ENCODE measurements at places on chromosomes 5 and 9. TPM values are rescaled to one million over a fixed set of nuclear protein-coding genes. Genes with fewer than 3 reads are reported as not detected.

GRCh38 chr9:104725014-104725413 lies 22.5 kb upstream of the NIPSNAP3A start:
- no peak for DNase-seq

GRCh38 chr5:136034492-136034891 lies 5.7 kb downstream of the TGFBI start:
- DNase-seq = no peak

DNA sequence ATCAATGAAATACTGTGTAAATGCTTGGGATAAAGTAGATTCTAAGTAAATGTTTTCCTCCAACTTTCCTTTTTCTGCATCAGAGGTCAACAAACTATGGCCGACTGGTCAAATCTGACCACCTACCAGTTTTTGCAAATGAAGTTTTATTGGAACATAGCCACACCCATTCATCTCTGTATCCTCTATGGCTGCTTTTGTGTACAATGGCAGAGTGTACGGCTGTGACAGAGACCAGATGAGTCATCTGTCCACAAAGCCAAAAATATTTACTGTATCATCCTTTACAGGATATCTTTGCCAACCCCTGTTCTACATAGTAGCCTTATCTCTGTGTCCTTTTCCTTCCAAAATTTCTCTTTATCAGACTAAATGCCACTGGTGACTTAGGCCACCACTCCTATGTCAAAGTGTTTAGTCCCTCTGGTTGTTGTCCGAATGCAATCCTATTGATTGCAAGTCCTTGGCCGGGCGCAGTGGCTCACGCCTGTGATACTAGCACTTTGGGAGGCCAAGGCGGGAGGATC lies 218.4 kb upstream of the KLF4 start:
- no peak for DNase-seq

GRCh38 chr9:99154356-99154755 lies 49.4 kb downstream of the TGFBR1 start:
- no peak for DNase-seq

GRCh38 chr9:11045589-11045988 lies 432.8 kb upstream of the PTPRD start:
- no peak for DNase-seq

- DNase-seq = no peak
These were observed 142.9 kb upstream of the POU5F2 start for GRCh38 chr5:93884254-93884653.

GRCh38 chr9:9337129-9337528 lies 1275.7 kb downstream of the PTPRD start:
- DNase-seq = no peak

GRCh38 chr5:175772747-175773533 lies 98.4 kb upstream of the CPLX2 start:
- DNase-seq = no peak

GRCh38 chr5:145917288-145917687 lies 19.1 kb upstream of the SH3RF2 start:
- no peak for DNase-seq

DNA sequence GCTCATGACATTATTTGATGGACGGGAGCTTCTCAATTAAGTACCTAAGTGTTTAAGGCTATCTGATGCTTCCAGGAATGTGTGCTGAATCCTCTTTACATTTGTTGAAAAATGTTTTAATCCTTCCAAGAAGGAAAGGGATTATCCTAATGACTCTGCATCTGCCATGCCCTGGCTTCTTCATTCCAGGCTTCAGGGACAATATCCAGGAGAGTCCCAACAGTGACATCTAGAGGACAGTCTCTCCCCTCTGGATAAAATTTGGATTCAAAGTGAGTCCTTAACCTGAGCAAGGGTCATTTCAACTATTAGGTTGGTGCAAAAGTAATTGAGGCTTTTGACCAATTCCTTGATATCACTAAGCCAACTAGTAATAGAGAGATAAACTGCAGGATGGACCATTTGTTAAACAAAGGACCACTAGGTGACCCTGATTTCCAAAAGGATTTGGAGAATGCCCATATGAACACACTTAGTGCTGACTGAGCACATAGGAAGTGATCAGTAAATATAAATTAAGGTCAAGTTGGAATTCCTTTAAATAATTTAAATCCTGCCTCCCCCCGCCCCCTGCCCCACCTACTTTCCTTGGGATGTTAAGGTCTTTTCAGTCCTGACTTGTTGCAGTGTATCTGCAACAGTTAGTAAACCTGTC lies 19.1 kb downstream of the TNFSF8 start:
- DNase-seq = no peak

- no peak for DNase-seq
These were observed 489.4 kb downstream of the ZNF608 start for GRCh38 chr5:124257048-124257447.

GRCh38 chr5:127296321-127296720 lies 5.7 kb downstream of the MEGF10 start:
- no peak for DNase-seq

Gene ZFP37
- 0.58 TPM for total RNA-seq

Gene PPIP5K2
- 19.5 TPM for total RNA-seq

Gene OR1Q1
- total RNA-seq = not detected

Gene GDF9
- total RNA-seq = 0.52 TPM

Gene PCDHB7
- not detected for total RNA-seq

Gene MCCC2
- 38.6 TPM for total RNA-seq

Gene HTR1A
- total RNA-seq = not detected

All from epithelial cell of proximal tubule (primary cell).